Small intestine (tissue), 16 donors: ENCODE measurements at places on chromosomes 3 and 15.

DNA sequence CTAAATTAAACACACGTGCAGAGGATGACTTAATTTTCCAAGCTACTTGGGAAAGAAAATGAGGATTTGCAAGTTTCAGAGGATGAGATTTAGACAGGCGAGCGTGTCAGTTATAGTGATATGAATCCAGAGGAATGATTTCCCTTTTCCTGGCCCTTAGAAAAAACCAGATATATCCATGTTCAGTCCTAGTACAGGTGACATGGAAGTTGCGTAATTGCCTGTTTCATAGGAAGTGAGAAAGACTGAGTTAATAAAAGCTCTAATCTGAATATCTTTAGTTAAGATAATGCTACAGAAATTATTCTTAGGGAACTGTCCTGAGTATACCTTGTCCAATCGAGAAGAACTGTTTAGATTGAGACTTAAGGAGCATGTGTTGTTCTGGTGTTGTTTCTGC, 490.5 kb downstream of the ZNF385D start:
- no peak overlapping the region for H3K4me3 ChIP-seq
- H3K36me3 ChIP-seq, result no peaks in the 10 kb centered on the region
- no peak overlapping the region for H3K27ac ChIP-seq
- no peaks in the 10 kb centered on the region for H3K4me1 ChIP-seq
- DNase-seq, result no peak

GRCh38 chr15:70792171-70792573, 28.8 kb upstream of the UACA start:
- H3K4me3 ChIP-seq, result no peak overlapping the region
- H3K27me3 ChIP-seq, result no peaks in the 10 kb centered on the region
- no peak overlapping the region for H3K27ac ChIP-seq
- no peaks in the 10 kb centered on the region for H3K4me1 ChIP-seq
- DNase-seq, result no peak

DNA sequence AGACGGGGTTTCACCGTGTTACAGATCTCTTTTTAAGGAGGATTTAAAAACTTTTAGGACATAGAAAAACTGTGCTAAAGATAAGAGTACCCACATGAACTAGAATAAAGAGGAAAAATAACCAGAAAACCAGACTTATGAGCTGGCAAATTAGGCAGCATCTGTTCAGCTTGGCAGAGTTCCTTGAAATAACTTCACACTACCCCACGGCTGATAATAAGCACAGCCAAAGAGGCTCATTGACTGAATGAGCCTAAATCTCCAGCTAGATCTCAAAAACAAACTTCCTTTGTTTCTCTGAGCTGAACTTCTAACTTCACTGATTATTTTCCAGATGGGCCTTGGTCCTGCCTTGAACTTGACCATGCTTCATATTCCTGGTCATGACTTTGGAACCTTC, 26.7 kb upstream of the PIK3R4 start:
- H3K27ac ChIP-seq, result no peak overlapping the region
- no peak overlapping the region for H3K4me3 ChIP-seq
- DNase-seq, result no peak
- H3K27me3 ChIP-seq, result no peaks in the 10 kb centered on the region

- H3K4me1 ChIP-seq, result no peaks in the 10 kb centered on the region
- no peaks in the 10 kb centered on the region for H3K36me3 ChIP-seq
- H3K27me3 ChIP-seq, result no peaks in the 10 kb centered on the region
- no peak overlapping the region for H3K4me3 ChIP-seq
- no peak for DNase-seq
Observed at GRCh38 chr3:8421267-8421666, 80.4 kb upstream of the LMCD1 start.

DNA sequence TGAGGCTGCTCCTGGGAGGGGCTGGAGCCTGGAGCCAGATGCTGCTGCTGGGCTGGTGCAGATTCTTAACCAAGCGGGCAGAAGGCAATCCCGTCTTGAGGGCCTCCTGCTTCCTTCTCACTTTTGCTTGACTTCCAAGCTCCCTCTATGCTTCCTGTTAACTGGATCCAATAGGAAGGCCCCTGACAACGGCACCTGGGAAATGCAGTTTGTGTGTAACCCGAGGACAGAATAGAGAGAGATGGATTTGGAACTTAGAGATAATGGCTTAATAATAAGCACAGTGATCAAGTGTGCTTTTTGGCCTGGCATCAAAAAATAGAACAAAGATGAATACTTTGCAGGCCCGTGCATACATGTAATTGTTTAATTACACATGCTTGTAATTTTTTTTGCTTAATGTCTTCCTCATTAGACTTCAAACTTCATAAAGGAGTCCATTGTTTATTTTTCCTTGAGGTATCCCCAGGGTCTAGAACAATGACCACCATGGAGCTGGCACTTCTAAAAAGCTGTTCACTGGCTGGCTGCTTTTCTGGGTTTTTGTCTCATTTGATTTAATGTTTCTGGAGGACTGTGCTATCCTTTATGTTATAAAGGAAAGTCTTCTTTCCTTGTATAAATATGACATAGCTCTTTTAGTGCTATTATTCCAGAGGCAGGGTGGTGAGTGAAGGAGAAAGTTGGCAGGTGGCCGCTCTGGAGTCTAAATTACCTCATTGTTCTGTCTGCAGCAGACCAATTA, 63.3 kb upstream of the MITF start:
- H3K27me3 ChIP-seq, result no peaks in the 10 kb centered on the region
- DNase-seq, result no peak
- H3K4me1 ChIP-seq, result no peaks in the 10 kb centered on the region
